Mammary epithelial cell (primary cell): ENCODE measurements at places on chromosomes 11 and 22. TPM values are rescaled to one million over a fixed set of nuclear protein-coding genes. Genes with fewer than 3 reads are reported as not detected.

Gene GLYAT
- total RNA-seq: not detected in 2 replicates

Gene SCGB2A2
- total RNA-seq: not detected in 2 replicates

Gene OR4C15
- not detected in 2 replicates for total RNA-seq

Gene TEX12
- 0.50 TPM for total RNA-seq

Gene RFPL1
- not detected in 2 replicates for total RNA-seq

Gene PAX6
- total RNA-seq: 0.19 and 0.40 TPM in 2 replicates

Gene PRR5L
- total RNA-seq: 4.8 and 6.8 TPM in 2 replicates

Gene CCDC81
- total RNA-seq: 0.33 TPM

Gene FZD4
- total RNA-seq: 1.3 TPM

DNA sequence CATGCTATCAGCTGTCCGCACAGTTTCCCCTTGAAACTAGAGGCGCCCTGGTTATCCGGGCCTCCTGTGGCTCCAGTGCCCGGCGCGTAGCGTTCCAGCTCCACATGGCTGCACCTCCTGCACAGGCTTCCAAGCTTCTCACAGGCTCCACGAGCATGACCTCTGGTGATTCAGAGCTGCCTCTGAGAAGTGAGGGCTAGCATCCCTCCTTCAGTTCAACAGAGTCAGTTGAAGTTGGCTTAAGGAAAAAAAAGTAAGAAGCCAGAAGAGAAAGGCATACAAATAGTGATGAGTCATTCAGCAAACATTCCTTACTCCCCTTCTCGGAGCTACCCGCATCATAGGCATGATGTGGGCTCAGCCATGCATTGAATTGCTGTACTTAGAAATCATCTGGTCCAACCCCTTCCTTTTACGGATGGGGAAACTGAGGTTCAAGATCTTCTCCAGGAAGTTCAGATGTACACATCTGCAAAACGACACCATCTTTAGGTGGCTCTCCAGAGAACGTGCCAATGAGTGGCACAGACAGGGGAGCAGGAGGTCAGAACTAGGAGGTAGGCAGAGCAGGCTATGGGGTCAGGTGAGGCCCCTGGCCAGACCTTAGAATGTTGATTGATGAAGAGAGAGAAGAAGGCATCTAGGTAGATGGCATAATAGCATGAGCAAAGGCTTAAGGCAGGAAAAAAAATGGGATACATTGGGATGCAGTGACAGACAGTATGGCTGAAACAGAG is 216.3 kb upstream of the TBCEL start:
- peak; percentile 26 for DNase-seq

DNA sequence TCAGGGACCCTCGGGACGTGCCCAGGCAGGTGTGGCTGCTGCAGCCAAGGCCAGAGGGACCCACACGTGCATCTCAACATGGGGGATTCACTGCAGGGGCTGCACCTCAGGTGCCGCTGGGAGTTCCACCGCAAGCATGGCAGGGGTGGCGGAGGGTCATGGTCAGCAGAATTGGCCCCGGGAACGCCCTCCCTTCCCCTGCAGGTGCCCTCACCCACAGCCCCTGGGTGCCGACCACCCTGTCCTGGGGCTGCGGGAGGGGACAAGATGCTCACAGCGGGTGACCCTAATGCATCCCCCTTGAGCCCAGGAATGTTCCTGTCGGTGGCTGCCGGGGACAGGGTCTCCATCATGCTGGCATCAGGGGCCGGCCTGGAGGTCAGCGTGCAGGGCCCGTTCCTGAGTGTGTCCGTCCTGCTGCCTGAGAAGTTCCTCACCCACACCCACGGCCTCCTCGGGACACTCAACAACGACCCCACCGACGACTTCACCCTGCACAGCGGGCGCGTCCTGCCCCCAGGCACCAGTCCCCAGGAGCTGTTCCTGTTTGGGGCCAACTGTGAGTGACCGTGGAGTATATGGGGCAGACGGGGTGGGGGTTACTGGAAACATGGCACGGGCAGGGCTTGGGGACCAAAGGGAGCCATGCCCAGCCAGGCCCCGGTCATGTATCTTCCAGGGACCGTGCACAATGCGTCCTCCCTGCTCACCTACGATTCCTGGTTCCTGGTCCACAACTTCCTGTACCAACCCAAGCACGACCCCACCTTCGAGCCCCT is 5.8 kb downstream of the SUSD2 start:
- no peak for DNase-seq

DNA sequence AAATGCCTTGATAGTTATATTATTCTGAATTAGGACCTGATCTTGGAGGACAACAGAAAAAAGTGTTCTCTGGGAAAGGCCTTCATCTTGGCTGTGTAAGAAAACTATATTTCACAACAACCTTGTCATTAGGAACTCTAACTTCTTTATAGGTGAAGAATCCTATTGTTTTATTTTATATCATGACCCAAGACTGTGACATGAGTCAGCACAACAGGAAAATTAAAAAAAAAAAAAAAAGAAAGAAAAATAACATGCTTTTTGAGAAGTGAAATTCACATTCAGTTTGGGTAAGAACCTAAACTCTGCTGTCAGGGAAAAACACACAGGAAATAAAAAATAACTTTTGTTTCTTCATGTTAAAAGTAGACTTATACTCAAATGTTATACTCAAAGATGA is 11.7 kb upstream of the FOLR2 start:
- DNase-seq: no peak

- no peak for DNase-seq
Observed at GRCh38 chr22:47210112-47210657, 447.7 kb downstream of the TBC1D22A start.

DNA sequence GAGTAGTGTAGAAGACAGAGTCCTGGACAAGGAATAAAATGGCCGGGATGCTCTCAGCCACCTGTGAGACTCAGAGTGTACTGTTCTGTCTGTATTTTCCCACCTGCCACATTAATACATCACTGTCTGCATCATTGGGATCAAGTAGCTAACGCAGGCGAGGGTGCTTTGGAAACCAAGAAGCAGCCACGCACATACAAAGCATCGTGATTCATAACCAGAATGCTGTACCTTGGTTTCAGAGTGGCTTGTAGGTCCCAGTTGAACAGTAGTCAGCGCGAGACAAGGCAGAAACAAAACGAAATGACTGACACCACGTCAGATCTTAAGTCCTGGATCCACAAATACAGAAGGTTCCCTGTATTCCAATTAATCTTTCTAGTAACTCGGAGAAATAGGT is 198.3 kb downstream of the GRIK4 start:
- no peak for DNase-seq

DNA sequence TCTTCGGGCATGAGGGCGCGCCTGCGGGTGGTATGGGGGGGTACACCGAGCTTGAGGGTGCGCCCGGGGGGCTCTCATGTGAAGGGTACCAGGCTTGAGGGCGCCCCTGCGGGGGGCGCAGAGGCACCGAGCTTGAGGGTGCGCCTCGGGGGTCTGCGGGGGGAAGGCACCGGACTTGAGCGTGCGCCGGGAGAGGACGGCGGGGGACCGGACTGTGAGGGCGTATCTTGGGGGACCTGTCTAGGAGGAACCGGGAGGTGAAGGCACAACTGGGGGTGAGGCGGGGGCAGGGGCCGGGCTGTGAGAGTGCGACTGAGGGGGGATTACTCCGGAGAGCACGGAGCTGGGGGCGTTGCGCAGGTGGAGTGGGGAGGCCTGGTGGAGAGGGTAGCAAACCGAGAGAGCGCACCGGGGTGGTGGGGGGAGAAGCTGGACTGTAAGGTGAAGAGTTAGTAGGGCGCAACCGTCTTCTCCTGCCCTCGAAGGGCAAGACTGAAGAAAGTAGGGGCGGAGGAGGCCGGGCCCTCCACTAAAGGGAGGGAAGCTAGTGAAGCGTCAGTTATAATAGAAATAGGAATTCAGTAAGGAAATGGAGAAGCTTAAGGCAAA is 1.1 kb upstream of the DDX6 start:
- DNase-seq: no peak

GRCh38 chr11:120139316-120140069 is 1.6 kb upstream of the TRIM29 start:
- DNase-seq: no peak

- DNase-seq: no peak
Observed at GRCh38 chr22:29145321-29146072, 60.2 kb upstream of the EMID1 start.

DNA sequence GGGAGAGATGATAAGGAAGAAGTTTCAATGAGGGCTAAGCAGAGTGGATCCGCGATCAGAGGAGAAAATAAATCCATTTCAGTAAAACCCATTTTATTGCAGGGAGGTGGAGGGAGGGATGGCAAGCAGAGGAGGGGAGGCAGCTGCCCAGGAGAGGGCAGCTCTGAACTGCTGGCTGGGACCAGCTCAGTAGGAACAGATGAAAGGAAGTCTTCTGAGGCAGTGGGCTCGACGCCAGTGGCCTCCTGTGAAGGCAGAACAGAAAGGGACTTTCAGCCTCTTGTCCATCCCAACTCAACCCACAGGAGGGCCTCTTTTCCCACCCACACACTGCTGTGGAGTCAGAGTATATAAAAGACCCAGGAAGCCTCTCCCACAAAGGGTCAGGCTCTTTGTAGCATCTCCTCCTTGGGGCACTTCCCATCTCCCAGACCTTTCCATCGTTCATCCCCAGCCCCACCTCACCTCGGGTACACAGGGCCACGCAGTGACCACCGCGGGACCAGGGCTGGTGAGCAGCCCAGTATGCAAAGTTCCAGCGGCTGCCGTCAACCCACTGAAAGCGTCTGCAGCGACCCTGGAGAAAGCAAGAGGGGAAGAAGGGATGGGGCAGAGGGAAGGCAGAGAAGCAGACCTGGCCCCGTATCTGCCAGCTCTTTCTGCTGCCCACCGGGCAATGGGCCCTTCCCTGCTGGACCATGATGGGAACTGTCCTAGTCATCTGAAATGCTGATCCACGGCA is 3.0 kb downstream of the PRG2 start:
- no peak for DNase-seq

- DNase-seq: no peak
Observed at GRCh38 chr11:74579577-74580270, 12.7 kb upstream of the POLD3 start.

GRCh38 chr11:26344647-26345046 is 12.7 kb downstream of the ANO3 start:
- DNase-seq: no peak

DNA sequence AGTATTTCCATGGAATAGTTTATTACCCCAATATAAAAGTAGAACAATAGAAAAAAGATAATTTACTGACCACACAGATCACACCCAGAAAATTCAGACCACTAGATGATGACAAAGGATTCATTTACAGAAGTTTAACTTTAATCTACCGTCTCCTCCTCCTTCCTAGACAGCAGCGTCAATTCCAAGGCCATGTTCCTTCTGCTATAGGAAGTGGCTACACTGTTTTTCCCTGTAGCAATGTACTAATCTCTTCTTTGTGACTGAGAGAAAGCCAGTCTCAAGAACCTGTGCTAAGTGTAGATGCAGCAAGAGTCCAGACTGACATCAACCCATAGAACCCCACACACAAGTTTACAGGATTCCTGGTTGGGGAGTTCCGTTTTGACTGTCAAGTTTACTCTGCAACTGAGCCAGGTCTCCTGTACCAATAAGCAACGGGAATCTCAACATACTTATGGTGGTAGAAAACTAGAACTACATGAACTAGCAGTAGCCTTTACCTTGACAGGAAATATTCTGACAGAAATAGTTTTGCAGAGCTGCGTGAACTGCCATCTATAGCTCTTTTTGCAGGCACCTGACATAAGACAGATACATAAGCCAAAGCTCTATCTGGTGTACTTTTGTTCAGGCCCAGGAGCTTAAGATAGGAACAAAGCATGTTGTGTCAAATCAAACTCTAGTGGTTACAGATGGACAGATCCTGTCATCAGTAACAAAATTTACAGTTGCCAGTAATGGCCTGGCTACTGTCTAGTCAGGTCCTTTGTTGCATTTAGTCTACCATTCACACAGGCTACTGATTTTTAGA is 42.9 kb downstream of the MRTFA start:
- no peak for DNase-seq

GRCh38 chr11:63937713-63938478 is 906 bp upstream of the NAA40 start:
- DNase-seq: no peak

- no peak for DNase-seq
Observed at GRCh38 chr11:128734103-128734831, 40.4 kb downstream of the FLI1 start.

DNA sequence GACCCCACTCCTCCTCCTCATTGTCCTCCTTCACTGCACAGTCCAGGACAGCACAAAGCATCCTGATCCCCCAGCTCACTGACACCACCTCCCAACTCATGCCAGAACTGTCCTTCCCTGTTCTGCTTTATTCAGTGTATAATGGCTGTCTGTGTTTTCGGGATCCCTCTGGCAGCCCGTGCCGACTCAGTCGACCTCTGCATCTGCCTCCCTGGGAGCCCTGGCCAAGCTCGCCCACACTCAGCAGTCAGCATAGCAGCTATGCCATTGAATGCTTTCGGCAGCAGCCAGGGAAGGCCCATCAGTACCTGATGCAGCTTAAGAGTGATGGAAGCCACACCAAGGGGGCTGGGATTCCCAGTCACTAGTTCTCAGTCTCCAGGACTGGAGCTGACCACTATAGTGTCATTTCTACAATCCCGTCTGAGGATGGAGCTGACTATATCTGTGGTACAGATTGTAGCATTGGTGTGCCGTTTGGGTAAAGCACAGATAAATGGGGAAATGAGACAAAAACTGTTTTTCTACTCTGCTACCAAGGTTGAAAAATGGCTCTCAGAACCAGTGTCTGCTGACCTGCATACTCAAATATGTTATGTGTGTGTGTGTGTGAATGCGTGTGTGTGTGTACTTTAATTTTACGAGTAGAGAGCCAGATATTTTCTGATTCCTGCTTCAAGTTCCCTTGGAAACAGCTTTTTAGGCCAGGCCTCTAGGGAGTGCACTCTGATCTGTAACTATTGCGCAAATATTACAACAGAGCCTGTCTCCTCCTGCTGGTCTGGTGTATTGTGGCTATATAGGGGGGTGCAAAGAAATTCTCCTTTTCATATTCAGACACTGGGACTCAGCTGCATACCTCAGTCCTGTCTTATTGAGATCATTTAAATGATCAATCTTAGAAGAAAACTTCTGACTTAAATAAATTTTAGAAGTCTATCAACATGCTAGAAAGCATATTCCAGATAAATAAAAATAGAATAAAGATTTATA is 78.8 kb upstream of the TOP3B start:
- peak; percentile 54 for DNase-seq

DNA sequence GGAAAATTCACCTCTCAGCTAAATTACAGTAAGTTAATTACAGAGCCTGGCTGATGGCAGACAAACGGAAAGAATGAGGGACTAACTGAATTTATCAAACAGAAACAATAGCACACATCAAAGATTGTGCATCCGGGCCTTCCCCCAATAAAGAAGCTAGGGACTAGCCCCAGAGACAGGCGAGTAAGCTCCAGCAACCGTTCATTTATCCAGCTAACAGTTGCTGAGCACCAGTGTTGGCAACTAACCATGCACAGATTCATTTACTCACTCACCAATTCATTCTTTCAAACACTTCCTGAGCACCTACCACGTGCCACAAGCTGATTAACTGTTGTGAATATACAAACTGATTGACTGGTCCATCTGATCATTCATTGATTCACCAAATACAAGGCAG is 51.2 kb downstream of the SMCO4 start:
- DNase-seq: no peak

GRCh38 chr22:41074466-41074865 is 17.9 kb upstream of the EP300 start:
- no peak for DNase-seq

- DNase-seq: no peak
Observed at GRCh38 chr22:25928038-25928437, 186.1 kb downstream of the MYO18B start.
